B cell (primary cell): ENCODE measurements at places on chromosomes 6 and 20.

DNA sequence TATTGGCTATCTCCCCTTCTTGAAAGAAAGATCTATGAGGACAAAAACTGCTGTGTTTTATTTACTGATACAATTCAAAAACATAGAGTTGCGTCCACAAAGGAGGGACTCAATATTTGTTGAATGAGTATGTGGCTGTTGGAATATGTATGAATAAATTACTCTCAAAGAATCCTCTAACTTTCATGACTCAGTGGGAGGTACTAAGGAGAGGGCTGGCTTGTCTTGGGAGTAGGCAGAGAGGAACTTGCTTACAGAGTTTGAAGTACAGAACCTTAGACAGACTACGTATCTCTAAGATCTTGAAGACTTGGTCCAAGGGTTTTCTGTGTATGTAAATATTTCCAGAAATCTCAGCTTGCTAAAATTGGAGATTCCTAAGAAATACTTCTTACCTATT is 504.0 kb upstream of the PTCHD4 start:
- DNase-seq = no peak

DNA sequence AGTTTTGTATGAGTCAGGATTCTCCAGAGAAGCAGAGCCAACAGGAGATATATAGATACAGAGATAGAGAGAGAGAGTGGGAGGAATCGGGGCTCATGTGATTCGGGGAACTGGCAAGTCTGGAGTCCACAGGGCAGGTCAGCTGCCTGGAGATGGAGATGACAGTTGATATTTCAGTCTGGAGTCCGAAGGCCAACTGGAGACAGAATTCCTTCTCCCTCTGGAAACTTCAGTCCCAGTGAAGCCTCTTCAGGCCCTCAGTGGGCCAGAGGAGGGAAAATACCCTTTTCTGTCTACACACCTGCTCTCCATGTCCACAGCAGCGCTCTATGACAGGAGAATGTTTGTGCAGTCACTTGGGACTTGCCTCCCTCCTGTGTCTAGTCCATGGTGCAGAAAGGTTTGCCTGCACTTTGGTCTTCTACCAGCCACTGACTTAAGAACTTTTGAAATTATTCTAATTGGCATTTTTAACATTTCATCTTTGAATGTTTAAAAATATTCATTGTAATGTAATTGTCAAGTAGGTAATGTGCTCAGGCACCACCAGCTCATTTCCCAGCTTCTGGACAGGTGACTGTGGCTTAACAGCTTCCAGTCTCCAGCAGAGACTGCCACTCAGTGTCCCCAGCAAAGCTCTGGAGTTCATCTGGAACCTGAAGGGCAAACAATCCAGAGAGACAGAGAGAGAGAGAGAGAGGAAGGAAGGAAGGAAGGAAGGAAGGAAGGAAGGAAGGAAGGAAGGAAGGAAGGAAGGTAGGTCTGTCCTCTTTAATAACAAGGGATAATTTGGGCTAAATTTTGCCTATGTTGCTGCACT is 43.8 kb upstream of the AFDN start:
- no peak for DNase-seq

DNA sequence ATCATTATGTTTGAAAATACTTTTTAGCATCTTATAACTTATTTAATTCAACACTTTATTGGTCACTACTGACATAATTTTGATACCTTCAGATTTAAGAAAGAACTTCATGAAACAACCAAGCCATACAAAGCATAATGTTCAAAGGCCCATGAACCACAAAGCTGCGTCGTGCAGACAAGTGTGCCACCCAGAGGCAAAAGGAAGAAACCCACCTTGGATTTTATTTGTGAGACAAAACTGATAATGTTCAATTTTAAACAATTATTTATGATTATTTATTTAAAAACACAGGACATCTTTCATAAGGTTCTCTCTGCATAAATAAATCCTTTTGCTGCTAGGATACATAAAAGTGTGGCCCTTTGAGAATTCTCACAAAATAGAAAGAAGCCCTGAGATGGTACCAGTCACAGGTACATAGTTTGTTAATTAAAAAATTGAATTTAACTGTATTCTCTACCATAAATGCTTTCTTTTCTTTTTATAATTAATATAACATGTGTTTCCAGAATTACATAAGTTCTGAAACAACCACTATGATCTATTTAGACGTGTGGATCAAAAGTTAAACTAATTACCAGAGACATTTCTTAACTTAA is 143.7 kb downstream of the RALGAPA2 start:
- peak; percentile 39 for DNase-seq

DNA sequence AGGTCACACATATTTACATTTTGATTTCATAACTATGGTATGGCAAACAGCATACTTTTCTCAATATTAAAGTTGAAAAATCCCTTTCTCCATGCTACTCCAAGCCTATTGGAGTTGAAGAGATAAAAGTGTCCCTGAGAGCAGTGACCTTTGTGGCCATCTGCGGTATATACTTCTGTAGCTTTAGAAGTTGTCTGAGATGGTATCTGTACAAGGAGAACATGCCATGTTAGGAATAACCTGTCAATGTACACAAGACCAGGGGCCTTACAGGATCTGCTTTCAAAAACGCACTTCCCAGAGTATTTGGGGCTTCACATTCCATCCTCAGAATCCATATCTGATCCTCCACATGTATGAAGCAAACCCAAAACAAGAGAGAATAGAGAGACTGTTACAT is 226.7 kb downstream of the MEI4 start:
- no peak for DNase-seq
